KBM-7 (cell line): ENCODE measurements at places on chromosomes 4 and X.

GRCh38 chr4:53478671-53479456 is 101.4 kb downstream of the FIP1L1 start:
- DNase-seq, result no peak

GRCh38 chr4:112279882-112280315 is 5.8 kb downstream of the TIFA start:
- no peak for DNase-seq

- DNase-seq, result no peak
Measured at GRCh38 chrX:32877592-32877991, 333.8 kb downstream of the DMD start.

GRCh38 chrX:134999469-134999868 is 8.7 kb downstream of the SMIM10 start:
- DNase-seq, result peak; percentile 75

- DNase-seq, result no peak
Measured at GRCh38 chr4:64384237-64385203, 24.7 kb downstream of the TECRL start.
